Stimulated activated memory B cell treated with anti-CD40 and anti-IgM and Interleukin-4, amounts not matched to agents 10 μg/mL and 1 μg/mL and 100 μg/mL, for 72 hours (primary cell): ENCODE measurements at places on chromosomes 3 and 15.

DNA sequence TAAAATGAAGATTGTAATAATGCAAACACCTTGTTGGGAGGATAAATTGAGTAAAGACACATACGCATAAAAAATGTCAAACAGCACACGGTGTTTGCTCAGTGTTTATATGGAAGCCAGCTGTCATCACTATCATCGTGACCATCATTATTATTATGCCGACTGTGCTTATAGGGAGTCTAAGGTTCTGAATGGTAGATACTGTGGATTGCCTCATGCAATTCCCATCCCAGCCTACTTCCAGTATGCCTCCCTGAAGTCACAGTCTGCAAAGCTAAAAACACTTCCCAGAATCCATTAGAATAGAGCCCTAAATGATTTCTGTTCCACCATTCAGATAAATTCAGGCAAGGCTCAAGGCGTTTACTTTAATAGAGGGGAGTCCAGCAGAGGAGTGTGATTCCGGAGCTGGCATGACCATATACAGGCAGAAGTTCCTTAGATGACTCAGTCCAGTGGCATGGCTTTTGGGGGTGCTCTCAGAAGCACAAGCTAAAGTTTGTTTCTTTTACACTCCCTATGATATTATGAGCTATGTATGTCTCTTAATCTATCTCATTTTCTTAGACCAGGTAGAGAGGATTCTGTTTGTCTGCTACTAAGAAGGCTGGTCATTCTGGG, 148.7 kb downstream of the MEX3B start:
- no peaks in the 10 kb centered on the region for H3K4me1 ChIP-seq
- no peak overlapping the region for H3K27ac ChIP-seq
- no peak for ATAC-seq
- no peaks in the 10 kb centered on the region for H3K27me3 ChIP-seq
- H3K4me3 ChIP-seq, result no peak overlapping the region

- ATAC-seq, result no peak
- no peak overlapping the region for H3K27ac ChIP-seq
- H3K4me3 ChIP-seq, result no peak overlapping the region
- H3K36me3 ChIP-seq, result no peaks in the 10 kb centered on the region
Measured at GRCh38 chr15:77921664-77922063, 155.8 kb downstream of the TBC1D2B start.

- H3K4me1 ChIP-seq, result peaks cover 48% of the 10 kb centered on the region
- H3K36me3 ChIP-seq, result no peaks in the 10 kb centered on the region
- no peak overlapping the region for H3K27ac ChIP-seq
Measured at GRCh38 chr15:31444844-31445243, 118.2 kb downstream of the KLF13 start.

DNA sequence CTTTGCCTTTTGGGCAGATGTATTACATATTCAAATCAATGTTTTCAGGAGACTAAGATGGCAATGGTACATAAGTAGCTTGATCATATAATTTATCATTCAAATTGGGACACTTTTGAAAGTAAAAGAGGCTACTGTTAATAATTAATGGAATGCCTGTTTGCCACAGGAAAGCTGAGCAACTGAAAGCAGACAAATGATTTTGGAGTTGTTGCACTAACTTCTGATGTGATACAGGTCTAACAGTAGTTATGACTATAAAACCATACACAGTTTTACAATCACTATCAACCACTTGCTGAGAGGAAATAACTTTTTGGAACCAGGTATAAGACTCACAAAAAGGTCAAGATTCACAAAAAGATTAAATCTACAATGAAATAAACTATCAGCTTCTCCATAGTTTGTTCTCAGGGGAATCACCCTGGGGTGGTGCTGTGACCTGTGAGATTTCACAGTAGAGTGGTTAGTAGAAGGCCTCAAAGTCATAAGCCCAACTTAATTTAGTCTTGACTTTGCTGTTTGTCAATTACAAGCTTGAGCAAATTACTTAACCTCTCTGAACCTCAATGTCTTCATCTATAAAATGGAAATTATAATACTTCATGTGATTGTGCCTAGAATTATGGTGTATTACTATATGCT, 42.7 kb downstream of the HHLA2 start:
- no peak overlapping the region for H3K4me3 ChIP-seq
- no peaks in the 10 kb centered on the region for H3K36me3 ChIP-seq
- H3K27ac ChIP-seq, result no peak overlapping the region
- H3K27me3 ChIP-seq, result no peaks in the 10 kb centered on the region

DNA sequence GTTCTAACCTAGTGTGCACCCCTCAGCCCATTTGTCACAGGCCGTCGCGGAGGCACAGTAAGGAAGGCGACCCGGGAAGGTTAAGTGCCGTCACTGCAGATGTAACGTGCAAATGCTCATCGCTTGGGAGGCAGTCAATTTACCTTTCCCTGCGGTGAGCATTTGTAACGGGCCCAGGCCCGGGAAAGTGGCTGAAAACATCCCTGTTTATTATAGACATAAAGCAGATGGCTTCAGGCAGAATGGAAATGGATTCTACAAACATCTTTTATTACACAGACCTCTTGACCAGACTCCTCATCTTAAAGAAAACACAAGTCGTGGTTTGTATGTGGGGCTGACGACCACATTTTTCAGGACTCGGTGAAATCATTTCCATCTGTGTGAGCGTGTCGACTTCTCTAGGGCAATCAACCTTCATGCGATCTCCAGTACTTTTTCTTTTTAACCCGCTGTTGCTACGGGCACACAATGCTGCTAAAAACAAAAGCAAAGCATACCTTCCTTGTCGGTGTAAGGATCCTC, 43.6 kb downstream of the NMNAT3 start:
- no peaks in the 10 kb centered on the region for H3K36me3 ChIP-seq
- no peak overlapping the region for H3K4me3 ChIP-seq
- H3K27ac ChIP-seq, result no peak overlapping the region
- H3K4me1 ChIP-seq, result no peaks in the 10 kb centered on the region
- no peaks in the 10 kb centered on the region for H3K27me3 ChIP-seq
- ATAC-seq, result no peak
